Fibroblast of skin of back (primary cell): ENCODE measurements at places on chromosomes 13 and 19.

DNA sequence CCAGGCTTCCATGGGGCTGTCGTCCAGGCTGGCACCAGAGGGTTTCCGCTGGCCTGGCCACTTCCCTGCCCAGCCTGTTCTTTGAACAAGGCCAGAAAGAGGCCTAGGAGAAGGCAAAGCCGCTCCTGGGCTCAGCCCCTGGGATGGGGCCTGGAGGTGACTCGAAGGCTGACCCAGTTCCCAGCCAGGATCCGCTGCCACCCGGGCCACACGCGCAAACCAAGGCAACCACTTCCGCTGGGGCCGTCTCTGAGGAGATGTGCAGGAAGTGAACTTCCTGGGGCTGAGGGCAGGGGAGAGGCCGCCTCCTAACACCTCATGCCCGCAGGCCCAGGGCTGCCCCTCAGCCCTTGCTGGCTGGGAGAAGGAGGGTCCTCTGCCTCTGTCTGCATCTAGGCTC, 15.2 kb downstream of the PLEKHF1 start:
- peak; percentile 26 for DNase-seq

DNA sequence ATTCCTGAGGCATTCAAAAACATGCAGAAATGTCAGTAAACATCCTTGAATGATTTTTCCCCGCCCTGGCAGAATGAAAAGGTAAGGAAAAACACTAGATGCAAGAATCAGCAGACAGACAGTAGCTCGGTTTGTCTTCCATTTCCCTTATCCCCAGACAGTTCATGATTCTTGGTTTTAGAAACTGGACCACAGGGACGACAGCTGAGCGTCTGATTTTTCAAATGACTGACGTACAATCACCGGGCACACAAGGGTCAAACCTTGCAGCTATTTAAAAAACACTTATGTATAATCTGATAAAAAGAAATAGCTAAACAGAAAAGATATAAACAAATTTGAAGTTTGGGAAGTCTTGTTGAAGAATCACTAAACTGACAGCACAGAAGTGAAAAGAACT, 47.1 kb downstream of the DCLK1 start:
- no peak for DNase-seq

GRCh38 chr13:78610381-78610883, 7.1 kb upstream of the POU4F1 start:
- no peak for DNase-seq

DNA sequence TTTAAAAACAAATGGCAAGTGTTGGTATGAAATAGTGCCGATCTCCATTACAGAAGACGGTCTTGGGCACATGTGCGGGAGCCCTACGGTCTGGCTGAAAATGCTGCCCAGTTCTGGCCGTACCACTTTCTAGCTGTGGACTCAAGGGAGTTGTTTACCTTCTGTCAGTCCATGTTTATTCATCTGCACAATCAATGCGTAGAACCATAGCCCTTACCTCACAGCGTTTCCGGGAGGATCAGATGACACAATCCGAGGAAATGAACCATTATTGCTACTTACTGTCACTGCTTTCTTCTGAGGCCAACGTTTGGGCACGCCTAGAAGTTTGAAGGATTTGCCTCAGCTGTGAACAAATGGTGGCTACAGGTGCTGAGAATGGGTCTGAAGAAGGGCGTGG, 31.2 kb downstream of the GADD45B start:
- peak; percentile 51 for DNase-seq

DNA sequence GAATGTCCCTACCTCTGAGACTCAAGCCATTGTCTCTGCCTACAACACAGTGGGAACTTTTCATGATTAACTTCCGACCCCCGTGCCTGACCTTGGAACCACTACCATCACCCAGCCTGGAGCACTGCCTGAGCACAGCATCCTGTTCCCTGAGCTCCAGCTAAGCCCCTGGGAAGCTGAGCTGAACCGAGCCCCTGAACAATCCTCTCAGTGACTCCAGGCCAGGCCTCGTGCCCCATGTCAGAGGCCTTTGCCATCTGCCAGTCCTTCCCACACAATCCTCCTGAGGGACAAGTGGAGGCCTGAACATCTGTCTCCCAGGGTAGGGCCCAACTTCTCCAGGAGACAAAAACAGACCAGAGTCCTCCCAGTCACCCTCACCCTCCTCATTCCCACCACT, 17.5 kb downstream of the CEACAM3 start:
- no peak for DNase-seq

- DNase-seq: no peak
These were observed 778.7 kb downstream of the OLFM4 start for GRCh38 chr13:53807251-53807834.

- no peak for DNase-seq
These were observed 397.8 kb downstream of the SLITRK5 start for GRCh38 chr13:88068975-88069374.

DNA sequence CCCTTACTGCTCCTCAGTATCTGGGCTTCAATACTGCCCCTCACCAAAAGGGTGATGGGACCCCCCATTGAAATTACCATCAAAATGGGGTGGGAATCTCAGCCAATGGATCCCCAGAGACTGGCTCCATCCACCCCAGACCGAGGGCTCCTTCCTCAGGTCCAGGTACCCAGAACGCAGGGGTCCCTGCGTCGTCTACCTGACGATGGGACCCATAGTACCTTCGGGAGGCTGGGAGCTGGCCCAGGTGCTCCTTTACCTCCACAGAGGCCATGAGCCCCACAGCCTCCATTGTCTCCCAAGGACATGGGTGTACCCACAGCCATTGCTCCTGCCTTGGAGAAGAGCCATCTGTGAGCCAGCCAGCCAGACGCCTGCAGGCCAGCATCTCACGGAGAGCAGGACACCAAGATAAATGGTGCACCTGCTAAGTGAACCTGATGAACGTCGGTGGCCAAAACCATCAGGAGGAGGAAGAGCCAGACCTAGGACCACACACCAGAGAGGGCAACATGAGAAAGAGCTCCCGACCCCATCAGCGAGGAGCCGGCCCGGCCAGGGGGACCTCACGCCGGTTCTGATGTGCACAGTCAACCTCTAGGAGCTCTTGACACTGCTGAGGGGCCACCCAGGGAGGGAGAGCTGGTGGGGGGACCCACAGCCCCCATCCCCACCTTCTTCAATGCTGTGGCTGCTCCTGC, 156.8 kb upstream of the SOX1 start:
- DNase-seq: no peak

DNA sequence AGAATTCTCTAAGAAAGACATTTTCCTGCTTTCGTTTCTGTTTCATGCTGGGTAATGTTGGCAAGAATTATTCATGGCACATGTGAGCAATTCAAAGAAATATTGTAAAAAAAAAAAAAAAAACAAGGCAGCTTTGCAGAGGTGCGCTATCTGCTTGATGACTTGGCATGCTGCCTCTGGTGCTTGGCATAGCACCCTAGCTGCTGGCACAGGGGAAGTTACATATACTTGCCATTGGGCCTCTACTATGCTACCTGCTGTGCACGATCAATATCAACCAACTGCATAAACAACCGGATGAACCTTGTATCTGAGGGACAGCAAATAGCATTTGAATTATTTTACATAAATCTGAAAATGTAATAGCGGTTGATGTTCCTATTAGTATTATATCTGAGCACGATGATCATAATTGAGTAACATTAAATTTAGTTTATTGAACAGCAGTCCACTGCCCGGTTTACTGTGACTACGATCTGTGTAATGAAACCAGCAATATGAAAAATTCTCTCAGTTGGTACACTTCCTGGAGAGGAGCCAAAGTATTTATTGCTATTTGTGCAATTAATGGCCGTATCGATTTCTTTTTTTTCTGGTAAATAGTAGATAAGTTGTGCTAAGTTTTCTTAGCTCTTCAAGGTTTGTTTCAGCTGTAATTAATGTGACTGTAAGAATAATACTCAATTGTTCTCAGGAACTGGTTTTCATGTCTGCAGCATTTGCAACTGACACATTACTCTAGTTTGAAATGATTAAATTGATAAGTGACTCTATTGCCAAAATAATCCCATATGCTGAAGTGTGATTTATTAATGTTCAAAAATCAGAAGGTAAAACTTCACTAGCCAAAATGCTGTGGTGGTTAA, 717.3 kb downstream of the DACH1 start:
- no peak for DNase-seq

GRCh38 chr19:1489463-1490310, 463 bp downstream of the PCSK4 start:
- DNase-seq: no peak

DNA sequence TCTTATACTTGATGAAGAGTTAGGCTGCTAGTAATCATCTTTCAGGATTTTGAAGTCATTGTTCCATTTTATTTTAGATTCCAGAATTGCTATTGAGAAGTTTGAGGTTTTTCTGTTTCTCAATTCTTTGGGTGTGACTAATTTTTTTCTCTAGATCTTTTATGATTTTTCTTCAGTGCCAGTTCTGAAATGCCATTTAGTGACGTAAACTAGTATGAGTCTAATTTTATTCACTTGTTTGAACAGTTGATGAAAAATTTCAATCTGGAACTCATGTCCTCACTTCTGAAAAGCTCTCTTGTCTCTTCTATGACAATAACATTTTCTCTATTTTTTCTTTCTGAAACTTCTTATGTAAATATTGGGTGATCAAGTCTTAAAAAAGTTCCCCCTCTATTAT, 188.5 kb upstream of the HTR2A start:
- DNase-seq: peak; percentile 74

DNA sequence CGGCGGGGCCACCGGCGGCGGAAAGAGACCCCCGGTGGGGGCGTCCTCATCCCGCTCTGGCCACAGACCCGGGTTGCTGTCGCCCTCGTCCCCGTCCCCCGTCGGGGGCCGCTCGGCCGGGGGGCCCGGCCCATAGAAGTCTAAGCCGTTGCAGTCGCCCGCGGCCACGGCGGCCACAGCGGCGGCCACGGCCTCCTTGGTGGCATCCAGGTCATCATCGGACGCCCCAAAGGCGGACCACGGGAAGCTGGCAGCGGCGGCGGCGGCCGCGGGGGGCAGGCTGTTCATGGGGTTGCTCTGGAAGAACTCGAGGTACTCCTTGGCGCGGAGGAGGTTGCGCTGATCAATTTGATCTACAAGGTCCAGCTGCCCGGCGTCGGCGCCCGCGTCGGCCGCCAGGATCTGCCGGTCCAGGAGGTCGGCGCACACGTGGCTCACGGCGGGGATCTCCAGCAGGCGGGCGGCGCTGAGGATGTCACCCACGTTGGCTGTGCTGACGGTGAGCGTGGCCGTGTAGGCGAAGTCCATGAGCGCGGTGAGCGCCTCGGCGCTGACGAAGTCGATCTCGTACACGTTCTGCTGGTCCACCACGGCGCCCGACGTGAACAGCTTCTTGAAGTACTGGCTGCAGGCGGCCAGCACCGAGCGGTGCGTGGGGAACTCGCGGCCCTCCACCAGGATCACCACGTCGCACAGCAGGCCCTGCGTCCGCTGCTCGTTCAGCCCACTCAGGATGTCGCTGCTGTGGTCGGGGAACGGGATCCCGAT, 12.1 kb downstream of the ZBTB7A start:
- no peak for DNase-seq

DNA sequence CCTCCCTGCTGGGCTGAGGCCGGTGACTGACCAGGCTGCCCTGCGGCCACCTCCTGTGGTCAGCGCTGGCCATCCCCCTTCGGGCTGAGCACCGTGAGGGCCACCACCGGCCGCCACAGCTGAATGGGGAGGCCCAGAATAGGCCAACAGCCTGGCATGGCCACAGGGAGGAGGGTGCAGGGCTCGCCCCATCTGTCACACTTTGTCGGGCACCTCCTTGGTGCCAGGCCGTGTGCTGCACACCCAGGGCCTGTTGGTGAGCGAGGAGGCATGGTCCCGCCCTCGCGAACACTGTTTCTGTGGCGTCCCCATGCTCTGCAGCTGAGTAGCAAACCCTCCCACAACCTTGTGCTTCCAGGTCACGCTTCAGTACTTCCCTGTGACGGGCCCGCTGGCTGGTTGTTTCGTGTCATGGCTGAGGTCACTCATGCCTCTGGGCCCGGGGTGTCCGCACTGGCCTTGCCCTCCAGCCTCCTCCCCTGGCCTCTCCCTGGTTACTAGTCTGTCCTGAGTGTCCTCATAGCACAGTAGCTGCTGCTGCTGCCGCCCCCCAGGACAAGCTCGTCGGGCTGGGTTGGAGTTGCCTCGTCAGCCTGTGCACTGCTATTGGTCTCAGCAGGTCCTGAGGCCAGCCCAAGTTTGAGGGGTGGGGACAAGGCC, 15.2 kb downstream of the EPN1 start:
- no peak for DNase-seq

DNA sequence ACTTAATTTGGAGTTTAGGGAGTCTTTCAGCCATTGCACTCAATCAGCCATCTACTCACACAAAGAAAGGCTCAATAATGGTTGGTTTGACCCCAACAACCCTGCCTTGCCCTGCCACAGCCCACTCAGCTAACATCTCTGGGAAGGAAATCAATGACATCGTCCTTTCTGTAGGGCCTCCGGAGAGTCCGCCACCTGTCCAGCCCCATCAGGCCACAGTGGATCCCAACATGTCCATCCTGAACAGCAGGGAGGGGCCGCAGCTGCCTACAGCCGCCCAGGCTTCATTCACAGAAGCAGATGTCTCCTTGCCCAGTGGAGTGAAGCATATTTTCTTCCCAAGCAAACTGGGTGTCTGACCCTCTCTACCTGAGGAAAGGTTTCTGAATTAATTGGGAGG, 4.2 kb upstream of the CDX2 start:
- no peak for DNase-seq

DNA sequence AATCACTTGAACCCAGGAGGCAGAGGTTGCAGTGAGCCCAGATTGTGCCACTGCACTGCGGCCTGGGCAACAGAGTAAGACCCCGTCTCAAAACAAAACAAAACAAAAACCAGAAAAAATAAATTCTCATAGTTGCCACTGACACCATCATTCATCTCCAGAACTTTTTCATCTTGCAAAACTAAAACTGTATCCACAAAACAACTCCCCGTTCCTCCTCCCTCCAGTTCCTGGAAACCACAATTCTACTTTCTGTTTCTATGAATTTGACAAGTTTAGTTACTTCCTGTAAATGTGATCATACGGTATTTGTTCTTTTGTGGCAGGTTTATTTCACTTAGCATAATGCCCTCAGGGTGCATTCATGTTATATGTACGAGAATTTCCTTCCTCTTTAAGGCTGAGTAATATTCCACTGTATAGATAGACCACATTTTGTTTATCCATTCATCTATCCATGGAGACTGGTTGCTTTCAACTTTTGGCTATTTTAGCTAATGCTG, 13.2 kb upstream of the ADGRE5 start:
- DNase-seq: no peak

DNA sequence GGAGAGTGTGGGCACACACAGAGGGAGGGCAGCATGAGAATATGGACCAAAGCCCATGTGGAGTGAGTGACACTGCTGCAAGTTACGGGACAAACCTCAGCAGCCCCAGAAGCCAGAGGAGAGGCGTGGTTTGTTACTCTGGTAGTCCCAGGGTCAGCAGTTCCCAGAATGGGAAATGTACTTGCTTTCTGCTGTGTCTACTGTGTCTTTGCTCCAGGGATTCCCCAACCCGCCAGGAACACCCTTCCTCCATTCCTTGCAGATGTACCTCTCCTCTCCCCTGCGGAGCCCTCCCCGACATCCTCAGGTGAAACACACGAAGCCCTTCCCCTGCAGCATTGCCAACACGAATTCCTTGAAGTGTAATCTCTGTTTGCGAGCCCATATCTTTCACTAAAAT, 47.2 kb downstream of the MYO16 start:
- no peak for DNase-seq

- peak; percentile 65 for DNase-seq
These were observed 91.7 kb downstream of the FAM216B start for GRCh38 chr13:42873081-42873480.

GRCh38 chr19:14081797-14082674, 3.5 kb downstream of the C19orf67 start:
- DNase-seq: no peak

GRCh38 chr19:58350871-58351557, 2.3 kb downstream of the A1BG start:
- DNase-seq: no peak
